ENCODE measurements at places on chromosomes 6 and 20.

GRCh38 chr6:99612551-99613408, 6.1 kb downstream of the PRDM13 start:
- no peak for DNase-seq

DNA sequence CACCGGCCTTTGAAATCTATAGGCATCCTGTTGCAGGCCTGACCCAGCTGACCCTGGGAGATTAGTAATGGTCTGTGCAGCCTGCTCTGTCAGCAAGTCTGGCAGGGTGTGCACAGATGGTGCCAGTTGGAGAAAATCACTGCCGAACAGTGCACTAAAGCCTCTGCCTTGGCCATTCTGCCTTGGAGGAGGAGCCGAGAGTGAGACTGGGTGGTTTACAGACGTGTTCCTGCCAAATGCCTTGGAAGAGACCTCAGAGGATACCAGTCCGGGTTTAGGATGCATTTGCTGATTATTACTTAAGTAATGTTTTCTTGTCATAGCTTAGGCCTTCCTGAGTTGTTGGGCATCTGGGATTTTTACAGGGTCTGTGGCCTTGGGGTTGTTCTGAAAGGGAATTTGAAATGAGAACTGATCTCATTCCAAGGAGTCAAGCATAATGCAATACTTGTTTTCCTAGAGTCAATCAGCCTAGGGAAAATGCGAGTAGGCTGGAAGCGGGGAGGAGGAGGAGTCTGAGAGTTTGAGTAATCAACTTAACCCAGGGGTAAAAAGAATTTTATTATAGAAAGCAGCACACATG, 292.1 kb downstream of the SOX4 start:
- no peak for DNase-seq

- DNase-seq = no peak
These were observed at the start of gene TGM6 for GRCh38 chr20:2380601-2381000. Gene TGM6 (plus strand): TSS chr20:2380901. CDS start chr20:2380969, 68 bp downstream.

DNA sequence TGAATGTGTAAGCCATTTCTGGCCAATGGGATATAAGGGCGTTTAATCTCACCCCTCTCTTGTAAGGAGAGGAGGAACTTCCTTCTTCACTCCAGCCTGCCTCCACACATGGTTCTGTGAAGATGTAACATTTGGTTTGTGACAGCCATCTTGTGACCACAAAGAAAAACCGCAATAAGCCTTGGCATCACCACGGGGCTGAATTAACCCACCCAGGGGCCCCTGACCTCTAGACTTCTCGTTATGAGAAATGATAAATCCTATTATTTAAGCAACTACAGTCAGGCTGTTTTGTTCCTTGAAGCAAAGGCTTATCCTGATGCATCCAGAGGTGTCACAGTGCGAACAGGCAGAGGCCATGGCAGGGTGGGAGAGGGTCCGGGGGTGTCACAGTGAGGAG, 139.7 kb downstream of the CDC5L start:
- no peak for DNase-seq

DNA sequence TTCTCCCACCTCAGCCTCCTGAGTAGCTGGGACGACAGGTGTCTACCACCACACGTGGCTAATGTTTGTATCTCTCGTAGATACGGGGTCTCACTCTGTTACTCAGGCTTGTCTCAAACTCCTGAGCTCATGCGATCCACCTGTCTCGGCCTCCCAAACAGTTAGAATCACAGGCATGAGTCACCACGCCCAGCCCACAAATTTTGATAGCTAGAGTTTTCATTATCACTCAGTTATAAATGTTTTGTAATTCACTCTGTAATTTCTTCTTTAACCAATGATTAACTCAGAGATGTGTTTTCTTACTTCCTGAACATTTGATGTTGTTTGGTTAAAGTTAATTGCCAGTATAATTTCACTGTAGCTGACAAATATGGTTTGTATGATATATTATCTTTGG, 249.3 kb downstream of the SMOC2 start:
- DNase-seq = no peak

DNA sequence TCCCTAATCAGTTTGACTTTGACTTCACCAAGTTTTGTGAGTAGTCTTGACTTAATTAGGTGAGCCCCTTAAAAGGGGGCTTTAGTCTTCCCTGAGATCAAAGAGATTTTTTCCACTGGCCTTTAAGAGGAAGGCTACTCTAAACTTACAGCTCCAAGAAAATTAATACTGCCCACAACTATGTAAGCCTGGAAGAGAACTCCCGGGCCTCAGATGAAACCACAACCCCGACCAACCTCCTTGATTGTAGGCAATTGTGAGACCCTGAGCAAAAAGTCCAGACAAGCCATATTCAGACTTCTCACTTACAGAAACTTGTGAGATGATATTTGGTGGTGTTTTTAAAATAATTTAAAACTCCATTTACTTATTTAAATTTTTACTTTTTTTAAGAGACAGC, 18.1 kb downstream of the SNX3 start:
- no peak for DNase-seq

DNA sequence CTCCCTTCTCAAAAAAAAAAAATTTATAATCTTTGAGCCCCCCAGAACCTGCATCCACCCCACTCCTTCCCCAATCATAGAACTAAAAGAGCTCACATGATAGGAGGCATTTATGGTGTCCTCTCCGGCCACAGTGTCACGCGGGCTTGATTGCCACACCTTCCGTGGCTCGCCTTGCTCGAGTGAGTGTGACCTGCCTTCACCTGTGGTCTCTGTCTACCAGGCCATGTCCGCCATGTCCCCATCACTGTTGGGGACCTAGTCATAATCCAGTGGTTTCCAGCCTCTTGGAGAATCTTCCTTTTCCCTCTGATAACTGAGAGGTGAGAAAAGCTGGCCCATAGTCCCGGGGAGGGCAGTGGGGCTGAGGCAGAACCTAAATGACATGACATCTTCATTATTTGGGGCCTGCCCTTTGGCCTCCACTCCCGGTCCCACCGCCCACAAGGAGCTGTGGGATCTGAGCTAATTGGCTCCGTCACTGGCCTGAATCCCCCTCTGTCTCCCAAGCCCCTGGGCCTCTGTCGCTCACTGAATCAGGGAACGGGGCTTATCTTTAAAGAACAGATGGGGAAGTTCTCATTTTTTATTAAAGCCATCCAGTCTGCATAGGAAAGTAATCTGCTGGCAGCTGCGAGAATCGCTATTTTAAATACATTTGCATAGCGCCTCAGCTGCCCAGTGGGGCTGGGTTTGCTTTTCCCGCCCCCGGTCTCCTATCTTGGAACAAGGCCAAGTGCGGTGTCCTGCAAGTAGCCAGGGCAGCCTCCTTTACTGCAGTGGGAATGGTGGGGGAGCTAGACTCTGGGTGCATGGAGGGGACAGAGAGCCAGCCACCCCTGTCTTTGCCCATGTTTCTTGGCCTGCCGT, 197.6 kb upstream of the PMEPA1 start:
- DNase-seq = no peak

GRCh38 chr6:168393126-168393870, 47.7 kb upstream of the SMOC2 start:
- DNase-seq = no peak

- DNase-seq = no peak
These were observed 630.8 kb upstream of the IMPG1 start for GRCh38 chr6:76703285-76703684.

GRCh38 chr6:5472571-5472970, 211.3 kb downstream of the FARS2 start:
- DNase-seq = no peak

- no peak for DNase-seq
These were observed 13.1 kb downstream of the MDFI start for GRCh38 chr6:41651246-41651961.

- DNase-seq = peak; percentile 48
These were observed 28.8 kb upstream of the TULP4 start for GRCh38 chr6:158283304-158283980.

GRCh38 chr20:41432746-41433145, 66.1 kb upstream of the EMILIN3 start:
- DNase-seq = no peak

DNA sequence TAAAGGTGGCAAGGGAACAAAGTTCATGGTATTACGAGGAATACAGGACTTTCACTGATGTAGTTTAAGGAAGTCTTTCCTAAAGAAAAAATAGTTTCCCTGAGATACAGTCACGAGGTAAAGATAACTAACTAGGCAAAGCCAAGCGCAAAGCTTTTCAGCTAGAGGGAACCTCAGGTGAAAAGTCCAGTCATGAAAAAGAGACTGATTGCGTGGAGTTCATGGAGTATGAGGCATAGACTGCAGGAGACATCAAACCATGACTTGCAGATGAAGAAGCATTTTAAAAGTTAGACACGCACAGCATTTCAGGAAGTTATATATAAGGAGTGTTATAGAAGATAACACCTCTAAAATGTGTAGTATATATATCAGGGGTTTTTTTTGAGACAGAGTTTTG, 205.6 kb upstream of the ZNF184 start:
- no peak for DNase-seq

- DNase-seq = no peak
These were observed 296.6 kb downstream of the PHACTR1 start for GRCh38 chr6:13012977-13013680.

- DNase-seq = no peak
These were observed 67.9 kb upstream of the TENT5A start for GRCh38 chr6:81820422-81820821.

GRCh38 chr20:4050203-4050980, 35.0 kb upstream of the RNF24 start:
- DNase-seq = no peak

DNA sequence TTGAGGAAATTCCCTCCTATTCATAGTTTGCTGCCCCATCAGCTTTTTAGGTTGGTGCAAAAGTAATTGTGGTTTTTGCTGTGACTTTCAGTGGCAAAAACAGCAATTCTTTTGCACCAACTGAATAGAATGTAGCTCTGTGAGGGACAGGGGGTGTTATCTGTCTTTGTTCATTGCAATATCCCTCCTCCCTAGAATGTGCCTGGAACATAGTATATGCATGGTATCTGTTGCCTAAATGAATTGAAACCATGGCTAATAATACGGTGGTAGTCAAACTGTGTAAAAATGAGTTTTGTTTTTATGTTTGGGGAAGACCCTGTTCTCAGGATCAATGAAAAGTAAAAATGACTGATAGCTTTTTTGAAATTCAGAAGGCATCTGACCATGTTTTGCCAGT, 45.1 kb downstream of the SCAND1 start:
- DNase-seq = no peak

DNA sequence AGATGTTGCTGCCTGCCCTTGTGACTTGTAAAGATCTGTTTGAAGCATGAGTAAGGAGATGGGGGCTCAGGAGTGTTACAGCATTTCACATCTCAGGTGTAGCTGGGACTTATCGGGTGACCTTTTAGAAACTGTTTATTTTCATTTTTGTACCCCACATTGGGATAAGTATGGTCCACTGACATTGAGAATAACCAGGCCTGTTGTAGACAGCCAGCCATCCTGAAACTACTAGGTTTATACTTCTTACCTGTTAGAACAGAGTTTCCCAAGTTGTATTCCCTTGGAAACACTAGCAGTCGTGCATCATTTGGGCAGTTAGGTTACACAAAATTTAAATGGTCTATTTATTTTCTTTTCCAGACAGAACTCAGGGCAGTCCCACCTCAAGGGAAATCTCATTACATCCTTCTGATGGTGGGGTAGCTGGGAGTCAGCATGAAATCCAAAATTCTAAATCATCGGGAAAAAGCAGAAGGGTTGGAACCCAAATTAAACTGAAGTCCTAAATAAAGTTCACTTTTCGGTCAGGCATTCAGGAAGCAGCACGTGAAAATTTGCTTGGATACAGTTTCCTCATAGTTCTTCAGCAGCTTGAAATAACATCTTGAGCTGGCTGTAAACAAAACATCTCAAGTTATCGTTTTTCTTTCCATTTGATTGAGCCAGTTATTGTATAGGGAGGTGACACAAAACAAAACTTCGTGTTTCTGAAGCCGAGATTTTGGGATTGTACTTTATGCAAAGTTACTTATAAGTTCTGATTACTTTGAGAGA, 30.5 kb downstream of the FOXO3 start:
- DNase-seq = no peak

- no peak for DNase-seq
These were observed 111.2 kb downstream of the THBS2 start for GRCh38 chr6:169142538-169142844.

GRCh38 chr6:159801935-159802334, 1.9 kb downstream of the PNLDC1 start:
- no peak for DNase-seq

DNA sequence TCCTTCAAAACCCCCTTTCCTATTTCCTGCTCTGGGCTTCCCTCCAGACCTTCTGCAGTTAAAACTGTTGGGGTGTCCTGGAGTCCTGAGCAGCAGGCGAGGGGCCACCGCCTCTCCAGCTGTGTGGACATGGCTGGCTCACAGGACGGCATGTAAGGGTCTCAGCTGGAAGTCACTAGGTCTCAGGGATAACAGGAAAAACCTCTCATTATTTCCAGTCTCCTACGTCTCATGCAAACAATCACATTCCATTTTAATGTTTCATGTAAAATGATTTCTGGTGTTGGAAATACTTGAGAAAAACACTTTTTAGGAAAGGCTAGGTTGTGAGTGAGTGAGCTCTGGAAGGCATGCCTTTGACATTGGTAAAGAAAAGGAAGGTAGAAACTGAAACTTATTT, 158.7 kb downstream of the SCML4 start:
- DNase-seq = no peak

- no peak for DNase-seq
These were observed 54.2 kb downstream of the HIVEP1 start for GRCh38 chr6:12066297-12066696.

Measured in CD4-positive, alpha-beta T cell treated with Interleukin-17A for 1 hour (primary cell).